Dermis microvascular lymphatic vessel endothelial cell (primary cell): ENCODE measurements at places on chromosomes 12 and 14.

DNA sequence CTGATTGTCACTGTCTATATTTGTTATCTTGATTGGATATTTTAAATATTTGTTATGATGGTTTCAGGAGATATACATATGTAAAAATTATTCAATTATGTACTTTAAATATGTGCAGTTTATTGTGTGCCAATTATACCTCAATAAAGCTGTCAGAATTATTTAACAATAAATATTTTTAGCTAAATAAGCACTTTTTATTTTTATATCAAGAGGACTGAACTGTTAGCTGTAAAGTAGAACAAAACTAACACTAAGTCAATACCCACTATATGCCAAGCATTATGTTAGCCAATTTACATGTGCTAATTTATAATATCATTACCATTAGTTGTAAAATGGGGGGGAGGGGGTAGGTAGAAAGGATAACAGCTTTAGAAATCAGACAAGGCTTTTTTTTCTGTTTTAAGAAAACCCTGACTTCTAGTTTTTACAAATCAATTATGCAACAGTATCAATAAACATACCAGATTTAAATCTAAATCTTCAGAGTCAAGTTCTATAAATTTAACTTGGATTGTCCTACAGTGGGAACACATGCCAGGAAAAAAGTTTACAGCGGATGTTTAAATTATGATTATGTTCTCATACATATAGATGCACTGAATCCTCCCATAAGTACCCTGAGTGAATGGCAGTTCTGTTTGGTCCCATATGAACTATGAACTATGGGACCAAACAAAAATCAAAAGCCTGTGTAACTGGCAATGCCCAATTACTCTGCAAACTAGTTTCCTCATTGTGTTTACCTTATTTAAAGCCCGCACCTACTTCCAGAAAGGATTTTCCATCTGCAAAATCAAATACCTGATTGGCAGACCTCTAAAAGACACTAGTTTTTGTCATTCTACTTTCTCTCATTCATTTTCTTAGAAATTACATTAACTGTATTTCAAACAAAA is 2.8 kb downstream of the RALGAPA1 start:
- no peak for DNase-seq

- no peak for DNase-seq
Observed at GRCh38 chr12:109561711-109562030, 11.6 kb downstream of the MMAB start.

DNA sequence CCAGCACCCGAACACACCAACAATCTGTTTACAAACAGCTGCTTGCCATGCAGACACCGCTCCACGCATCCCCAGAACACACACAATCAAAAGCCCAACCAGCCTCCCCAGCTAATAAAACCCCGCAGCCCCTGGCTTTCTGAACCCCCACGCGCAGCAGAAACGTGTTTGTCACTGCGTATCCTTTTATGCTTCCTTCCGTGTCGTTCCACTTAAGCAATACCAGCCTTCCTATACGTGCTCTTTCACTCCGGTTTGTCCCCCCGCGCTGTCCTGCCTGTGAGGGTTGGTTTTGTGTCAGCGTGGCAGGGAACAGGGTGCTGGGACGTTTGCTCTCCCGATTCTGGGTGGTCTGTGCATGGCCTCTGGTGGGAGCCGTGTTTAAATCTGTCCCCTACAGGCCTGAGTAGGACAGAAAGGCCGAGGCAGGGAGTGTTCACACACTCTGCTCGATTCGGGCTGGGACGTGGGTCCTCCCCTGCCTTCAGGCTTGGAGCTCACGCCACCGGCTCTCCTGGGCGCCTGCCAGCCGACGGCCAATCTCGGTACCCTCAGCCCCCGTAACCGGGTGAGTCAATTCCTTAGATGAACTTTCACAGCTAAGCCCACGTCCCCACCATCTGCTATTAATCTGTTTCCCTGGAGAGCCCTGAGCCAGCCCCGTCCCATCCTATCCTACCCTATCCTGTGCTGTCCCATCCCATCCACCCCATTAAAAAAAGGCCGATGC is 60.0 kb downstream of the NOC4L start:
- DNase-seq: no peak

GRCh38 chr12:12645485-12645884 is 33.8 kb downstream of the CREBL2 start:
- DNase-seq: peak; percentile 35

DNA sequence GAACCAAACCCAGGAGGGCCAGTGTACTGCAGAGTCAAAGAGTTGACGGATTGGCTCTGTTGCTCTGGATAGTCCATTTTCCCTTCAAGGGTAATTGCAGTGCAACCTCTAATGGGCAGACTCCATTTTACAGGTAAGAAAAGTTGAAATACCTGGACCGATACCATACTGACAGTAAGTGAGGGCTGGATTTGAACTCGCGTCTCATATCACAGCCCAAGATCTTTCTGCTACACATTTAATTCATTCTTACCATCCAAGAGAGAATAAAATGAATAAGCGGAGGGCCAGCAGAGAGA is 356 bp upstream of the ZC3H14 start:
- no peak for DNase-seq

DNA sequence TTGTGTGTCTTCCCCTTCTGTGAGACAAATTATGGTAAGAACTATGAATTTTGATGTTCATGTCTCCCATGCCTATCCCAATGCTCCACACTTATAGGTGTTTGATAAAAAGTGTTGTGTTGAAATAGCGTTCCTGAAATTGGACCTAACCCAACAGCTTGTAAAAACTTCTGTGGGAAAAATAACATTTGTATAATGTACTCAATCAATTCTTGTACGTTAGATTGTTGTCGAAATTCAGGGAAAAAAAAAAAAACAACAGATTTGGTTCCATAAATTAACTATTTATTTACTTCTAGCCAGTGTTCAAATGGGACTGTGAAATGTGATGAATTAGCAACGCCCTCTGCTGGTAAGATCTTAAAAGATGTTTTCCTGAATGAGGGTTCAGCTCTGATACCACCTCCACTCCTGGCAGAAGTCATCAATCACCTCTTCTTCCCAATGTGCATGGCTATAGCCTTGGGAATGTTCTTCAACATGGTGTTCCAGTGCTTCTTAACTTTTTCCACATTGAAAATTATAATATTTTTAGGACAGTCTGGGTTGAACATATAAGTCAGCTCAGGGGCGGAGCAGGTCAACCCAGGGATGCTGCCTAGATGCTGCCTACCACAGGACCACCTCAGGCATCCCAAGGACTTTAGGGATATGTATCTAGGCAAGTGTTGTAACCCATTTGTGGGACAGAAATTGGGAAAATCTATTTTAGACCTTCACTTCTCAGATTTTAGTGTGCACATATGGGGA is 170.6 kb downstream of the OTOGL start:
- DNase-seq: peak; percentile 43

DNA sequence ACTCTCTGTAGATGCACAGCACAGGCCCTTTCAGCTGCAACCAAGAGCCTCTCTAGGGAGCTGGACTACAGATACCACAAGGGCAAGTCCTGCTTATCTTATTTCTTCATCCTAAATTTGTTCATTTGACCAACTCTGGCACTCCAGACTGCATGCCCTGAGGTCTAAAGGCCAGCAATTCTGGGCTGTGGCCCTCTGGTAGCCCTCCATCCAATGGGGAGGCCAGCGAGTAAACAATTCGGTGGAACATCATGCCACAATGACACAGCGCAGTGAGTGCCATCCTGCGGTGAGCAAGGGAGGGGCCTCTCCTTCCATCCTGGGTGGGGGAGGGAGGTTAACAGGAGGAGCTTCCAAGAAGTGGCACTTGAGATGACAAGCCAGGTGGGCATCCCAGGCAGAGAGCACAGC is 652 bp upstream of the SELPLG start:
- no peak for DNase-seq

GRCh38 chr12:50326590-50327284 is 43.4 kb upstream of the LIMA1 start:
- peak; percentile 43 for DNase-seq

- no peak for DNase-seq
Observed at GRCh38 chr14:50529288-50530179, 2.8 kb downstream of the MAP4K5 start.

GRCh38 chr12:54134850-54135249 is 53.9 kb downstream of the SMUG1 start:
- DNase-seq: no peak

GRCh38 chr14:96754845-96755184 is 42.4 kb upstream of the VRK1 start:
- no peak for DNase-seq

DNA sequence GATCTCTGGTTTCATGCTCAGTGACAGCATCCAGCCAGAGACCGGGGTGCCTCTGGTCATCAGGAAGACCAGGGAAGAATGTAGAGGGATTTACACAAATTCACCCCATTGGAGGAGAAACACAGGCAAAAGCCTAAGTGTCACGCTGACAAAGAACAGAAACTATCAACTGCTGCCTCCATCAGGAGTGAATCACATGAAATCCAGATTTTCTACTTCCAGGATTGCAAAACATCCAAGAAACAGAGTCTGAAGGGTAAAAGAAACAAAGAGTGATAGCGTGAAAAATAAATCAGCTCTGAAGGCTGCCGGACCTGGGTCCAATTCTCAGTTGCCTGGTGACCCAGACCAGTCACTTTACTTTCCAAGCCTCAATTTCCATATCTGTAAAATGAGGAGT is 136.1 kb upstream of the MAP1LC3B2 start:
- DNase-seq: no peak

- DNase-seq: no peak
Observed at GRCh38 chr14:96165493-96166436, 38.9 kb upstream of the BDKRB2 start.

DNA sequence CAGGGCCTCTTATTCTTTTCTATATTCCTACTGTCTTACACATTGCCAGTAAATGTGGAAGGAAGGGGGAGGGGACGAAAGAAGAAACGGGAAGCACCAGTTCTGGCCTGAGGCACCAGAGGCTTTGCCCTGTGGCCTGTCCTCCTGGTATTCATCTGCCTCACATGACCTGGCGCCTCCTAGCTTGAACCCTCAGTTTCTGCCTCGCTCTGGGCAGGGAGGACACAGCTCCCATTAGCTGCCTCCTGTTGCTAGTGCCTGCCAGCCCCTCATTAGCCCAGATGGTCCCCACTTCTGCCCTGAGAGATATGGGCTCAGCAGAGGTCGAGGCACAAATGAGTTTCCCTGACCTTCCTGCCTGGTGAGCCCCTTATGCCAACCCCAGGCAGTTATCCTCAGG is 3.0 kb upstream of the PLEKHG6 start:
- no peak for DNase-seq

- no peak for DNase-seq
Observed at GRCh38 chr14:63642656-63643382, 1.1 kb upstream of the WDR89 start.

- DNase-seq: peak; percentile 13
Observed at GRCh38 chr12:121301876-121302275, 5.4 kb upstream of the CAMKK2 start.

DNA sequence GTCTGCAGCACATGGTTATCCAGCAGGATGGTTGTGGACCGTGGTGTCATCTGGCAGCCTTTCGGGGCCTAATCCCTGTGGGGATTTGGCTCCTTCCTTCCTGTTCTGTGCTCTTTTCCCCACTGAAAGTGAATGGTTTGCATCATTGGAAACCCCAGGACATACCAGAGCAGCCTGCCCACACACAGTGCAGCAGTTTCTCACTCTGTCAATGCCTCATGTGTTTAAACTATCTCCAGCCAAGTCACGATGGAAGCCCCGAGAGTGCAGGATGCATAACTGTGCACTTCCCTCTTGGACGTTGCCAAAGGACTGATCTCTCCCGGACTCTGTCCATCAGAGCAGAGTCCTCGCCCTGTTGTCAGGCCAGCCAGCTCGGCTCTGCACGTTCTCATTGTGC is 29.0 kb upstream of the AMN start:
- peak; percentile 38 for DNase-seq

- DNase-seq: no peak
Observed at GRCh38 chr14:36823651-36824050, 162.0 kb downstream of the PAX9 start.

- DNase-seq: no peak
Observed at GRCh38 chr12:29035112-29035511, 114.0 kb upstream of the FAR2 start.

DNA sequence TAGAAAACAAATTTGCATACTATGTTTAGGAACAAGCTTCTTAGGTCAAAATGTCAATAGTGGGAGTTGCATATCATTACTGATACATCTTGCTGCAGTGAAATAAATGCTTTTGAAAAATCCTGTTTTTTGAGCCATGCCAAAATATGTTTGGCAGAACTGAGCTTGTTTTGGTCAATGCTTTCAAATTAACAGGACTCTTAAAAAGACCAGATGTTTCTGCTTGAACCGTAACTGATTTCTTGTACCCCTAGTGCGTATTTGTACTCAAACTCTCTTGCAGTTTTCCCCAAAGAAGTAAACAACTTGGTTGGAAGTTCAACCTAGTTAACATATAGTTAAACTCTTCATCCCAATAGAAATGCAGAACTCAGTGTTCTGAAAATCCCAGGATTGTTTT is 3.4 kb downstream of the TRHDE start:
- DNase-seq: no peak

- DNase-seq: no peak
Observed at GRCh38 chr14:33668066-33668465, 282.8 kb downstream of the EGLN3 start.

GRCh38 chr14:53932966-53933365 is 23.7 kb downstream of the BMP4 start:
- peak; percentile 77 for DNase-seq
